ENCODE measurements at places on chromosomes 6 and 20. TPM values are rescaled to one million over a fixed set of nuclear protein-coding genes. Genes with fewer than 3 reads are reported as not detected.

The CCM2L gene
- total RNA-seq = 18.8 TPM

The FAM184A gene
- 15.9 TPM for total RNA-seq

The ERVFRD-1 gene
- total RNA-seq = 0.65 TPM

The TPMT gene
- total RNA-seq = 14.0 TPM
